ENCODE measurements at places on chromosomes 11 and 22.

DNA sequence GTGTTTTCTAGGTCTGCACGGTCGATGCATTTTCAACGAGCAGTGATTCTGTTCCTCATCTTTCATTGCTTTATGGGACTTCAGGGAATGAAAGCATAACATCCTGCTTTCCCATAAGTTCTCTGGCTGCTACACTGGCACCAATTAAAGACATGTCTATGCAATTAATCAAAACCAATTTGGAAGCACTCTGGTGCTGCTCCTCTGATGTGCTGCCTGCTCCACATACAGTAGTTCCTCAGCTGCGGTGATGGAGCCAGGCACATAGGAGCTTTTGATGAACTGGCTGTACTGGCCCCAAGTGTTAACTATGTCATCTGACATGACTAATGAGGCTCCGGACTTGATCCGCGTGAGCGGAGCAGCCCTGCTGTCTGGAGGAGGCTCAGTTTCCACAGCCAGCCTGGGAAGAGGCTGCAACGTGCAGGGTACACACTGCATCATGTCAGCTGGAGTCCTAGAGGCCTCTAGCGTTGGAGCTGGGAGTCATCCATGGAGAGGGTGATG is 29.8 kb downstream of the GVQW3 start:
- DNase-seq: no peak

- no peak for DNase-seq
Measured at GRCh38 chr11:46918788-46919513, 601 bp upstream of the LRP4 start.

- DNase-seq: no peak
Measured at GRCh38 chr22:39284142-39284980, 35.1 kb downstream of the RPL3 start.

- no peak for DNase-seq
Measured at GRCh38 chr11:134365011-134365925, 33.5 kb downstream of the GLB1L2 start.

Data from activated naive CD4-positive, alpha-beta T cell (primary cell).